CD8-positive, alpha-beta T cell (primary cell): ENCODE measurements at places on chromosomes 3 and 15. TPM values are rescaled to one million over a fixed set of nuclear protein-coding genes. Genes with fewer than 3 reads are reported as not detected.

Gene NDN
- not detected for total RNA-seq

Gene TMEM212
- not detected for total RNA-seq

Gene CD200R1
- 1.5 TPM for total RNA-seq

Gene SLC22A13
- 0.16 TPM for total RNA-seq

Gene CAND2
- total RNA-seq, result 1.1 TPM

DNA sequence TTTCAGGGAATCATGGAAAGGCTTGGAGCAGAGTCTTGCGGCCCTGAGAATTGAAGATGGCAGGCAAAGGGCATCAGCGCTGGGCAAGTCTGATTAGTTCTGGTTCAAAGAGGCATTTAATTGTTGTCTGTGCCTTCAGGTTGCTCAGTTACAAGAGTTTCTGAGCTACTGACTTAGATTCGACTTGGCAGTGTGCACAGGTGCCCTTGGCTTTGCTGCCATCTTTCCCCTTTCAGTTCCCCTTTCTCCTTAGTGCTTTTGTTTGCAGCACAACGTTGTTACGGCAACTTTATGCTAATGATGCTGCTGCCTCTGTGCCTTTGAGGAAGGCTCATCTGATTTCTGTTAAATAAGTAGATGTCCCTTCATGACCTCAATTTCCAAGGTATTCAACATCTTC, 12.5 kb downstream of the P2RY14 start:
- no peak for DNase-seq

DNA sequence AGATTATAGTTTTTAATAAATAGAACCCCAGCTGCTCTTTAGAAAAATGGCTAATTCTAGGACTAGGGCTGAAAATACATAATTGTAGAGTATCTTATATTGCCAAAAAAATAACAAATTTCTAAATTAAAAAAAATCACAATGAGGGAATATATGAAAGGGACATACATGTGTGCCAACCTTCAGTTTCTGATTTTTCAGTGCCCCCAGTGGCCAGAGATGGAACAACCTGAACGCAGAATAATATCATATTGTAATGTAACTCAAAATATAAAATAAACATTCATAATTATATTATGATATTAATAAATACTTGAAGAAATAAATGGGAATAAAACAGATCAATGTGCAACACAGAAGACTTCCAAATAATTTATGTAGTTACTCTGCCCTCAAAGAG, 460.5 kb downstream of the ZNF385D start:
- no peak for DNase-seq

DNA sequence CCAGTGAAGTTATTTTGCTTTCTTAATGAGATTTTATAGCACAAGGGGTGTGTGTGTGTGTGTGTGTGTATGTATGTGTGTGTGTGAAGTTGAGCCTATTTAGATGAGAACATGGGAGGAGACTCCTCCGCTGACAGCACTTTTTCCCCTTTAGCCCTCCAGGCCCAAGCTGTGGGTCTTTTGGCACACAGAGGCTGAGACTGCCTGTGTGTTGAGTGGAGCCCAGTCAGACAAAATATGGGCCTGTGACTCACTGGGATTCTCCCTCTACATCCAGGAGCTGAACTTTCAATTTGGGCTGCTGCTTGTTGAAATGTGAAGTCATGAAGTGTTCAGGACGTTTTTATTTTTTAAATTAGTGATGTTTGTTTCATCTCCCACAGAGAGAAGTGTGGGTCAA, 108.0 kb downstream of the MFSD1 start:
- DNase-seq, result no peak

- no peak for DNase-seq
Observed at GRCh38 chr15:92819278-92820235, 80.6 kb upstream of the CHD2 start.

GRCh38 chr3:56980798-56981390, 79.6 kb upstream of the SPATA12 start:
- peak; percentile 11 for DNase-seq
